ENCODE measurements at places on chromosomes 11 and 22.

DNA sequence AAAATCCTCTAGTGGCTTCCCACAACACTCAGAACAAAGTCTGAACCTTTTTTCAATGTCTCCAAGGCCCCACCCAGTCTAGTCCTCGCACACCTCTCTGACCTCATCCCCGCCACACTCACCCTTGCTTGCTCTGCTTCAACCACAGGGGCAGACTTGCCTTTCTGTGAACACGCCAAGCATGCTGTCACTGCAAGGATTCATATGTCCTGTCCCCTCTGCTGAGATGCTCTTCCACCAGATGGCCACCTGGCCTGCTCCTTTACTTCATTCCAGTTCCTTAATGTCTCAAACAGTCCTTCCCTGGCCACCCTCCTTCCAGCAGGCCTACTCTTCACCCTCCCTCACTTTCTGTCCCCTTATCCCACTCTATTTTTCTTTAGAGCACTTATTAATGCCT lies 60.6 kb upstream of the ARHGAP20 start:
- DNase-seq, result no peak

DNA sequence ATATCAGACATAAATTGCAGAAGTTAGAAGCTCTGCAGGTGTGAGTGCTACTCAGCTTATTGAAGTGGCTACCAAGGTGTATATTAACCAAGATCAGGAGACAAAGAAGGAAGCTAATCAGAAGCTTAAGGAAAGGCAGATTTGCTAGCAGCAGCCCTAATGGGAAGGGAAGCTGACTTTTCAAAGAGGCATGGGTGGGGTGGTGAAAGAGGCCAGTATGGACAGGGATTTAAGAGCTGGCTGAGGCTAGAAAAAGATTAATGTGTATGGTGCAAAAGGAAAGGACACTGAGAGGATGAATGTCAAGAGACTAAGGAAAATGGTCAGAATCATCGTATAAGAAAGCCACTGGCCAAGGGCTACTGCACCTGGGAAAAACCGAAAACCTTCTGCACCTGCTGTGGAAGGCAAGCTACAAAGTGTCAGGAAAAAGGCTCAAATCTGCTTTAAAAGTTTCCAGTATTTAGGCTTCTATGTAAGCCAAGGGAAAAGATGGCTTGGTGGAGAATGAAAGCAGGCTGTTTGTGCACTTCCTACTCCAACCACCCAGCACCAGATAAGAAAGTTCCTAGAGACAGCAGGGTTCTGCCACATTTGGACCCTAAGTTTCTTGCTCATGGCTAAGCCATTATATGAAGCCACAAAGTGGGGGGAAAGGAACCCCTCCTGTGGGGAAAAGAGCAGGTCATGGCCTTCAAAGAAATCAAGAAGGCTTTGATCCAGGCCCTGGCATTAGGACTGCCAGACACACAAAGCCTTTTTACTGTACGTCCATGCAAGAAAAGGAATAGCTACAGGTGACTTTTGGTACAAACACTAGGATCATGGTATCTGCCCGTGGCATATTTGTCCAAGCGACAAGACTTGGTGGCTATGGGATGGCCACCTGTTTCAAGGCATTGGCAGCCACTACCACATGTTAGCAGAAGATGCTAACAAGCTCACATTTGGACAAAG lies 40.9 kb upstream of the GLYAT start:
- no peak for DNase-seq

GRCh38 chr11:23233075-23233474 lies 372.8 kb upstream of the CCDC179 start:
- no peak for DNase-seq

GRCh38 chr22:24095826-24096757 lies 85.0 kb downstream of the CABIN1 start:
- DNase-seq, result no peak

DNA sequence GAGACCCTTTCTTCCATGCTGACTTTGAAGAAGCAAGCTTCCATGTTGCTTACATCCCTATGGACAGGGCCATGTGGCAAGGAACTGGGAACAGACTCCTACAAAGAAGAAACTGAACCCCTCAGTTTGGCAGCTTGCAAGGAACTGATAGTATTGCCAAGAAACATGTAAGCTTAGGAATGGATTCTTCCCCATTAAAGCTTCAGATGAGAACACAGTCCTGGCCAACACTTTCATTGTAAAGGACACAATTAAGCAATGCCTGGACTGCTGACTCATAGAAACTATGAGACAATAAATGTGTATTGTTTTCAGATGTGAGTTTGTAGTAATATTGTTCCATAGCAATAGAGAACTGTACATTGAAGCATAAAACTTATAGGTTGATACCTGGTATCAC lies 82.4 kb downstream of the AASDHPPT start:
- no peak for DNase-seq

DNA sequence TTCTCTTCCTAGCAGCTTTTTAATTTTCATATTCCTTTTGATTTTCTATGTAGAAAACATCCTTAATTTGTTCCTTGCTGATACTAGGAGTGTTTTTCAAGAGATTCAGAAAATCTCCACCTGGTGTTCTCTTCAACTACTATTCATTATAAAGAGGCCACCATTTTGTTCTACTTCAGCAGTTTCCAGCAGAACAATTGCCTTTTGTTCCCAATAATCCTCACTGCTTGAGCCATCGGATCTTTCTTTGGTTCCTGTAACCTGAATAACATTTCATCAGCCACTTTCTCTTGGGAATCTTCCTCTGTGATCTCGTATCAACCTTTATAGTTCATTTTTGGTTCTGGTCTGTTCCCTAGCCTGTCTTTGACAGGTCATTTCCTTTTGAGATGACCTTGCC lies 1.8 kb upstream of the OR10A5 start:
- DNase-seq, result no peak

DNA sequence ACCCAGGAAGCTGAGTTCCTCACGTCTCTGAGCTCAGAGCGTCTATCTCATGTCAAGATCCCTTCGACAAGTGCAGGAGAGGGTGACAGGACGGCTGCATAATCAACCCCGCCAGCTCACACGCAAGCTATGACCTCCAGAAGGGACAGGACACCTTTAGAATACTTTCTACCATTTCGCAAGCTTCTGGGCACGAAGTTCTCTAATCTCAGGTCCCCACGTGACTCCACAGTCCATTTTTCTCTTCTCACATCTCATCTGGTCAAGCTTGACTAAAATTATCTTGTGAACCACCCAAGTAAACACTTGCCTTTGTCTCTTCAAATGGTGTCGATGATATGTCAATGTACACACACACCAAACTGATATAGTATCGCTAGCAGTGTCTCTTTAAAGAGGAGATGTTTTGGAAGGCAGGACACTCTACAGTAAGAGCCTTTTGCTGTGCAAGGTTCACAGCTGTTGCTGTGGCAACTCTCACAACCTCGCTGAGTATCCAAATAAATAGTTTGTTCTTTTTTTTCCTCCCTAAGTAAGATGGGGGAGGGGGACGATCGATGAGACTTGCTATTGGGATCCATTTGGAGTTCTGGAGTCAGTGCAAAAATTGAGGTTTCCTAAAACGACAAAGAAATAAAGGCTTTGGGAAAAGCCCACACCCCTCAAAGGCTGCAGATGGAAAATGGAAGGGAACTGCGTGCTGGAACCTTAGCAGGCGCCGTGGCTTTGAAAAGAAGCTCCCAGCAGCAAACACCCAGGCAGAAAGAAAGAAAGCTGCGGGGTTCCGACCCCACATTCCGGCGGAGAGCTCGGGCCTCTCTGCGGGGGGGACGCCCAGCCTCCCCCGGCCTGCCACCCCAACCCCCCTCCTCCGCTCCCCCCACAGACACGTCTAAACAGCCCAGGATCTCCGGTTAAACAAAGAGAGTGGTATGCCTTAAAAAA lies 215.4 kb upstream of the UBASH3B start:
- no peak for DNase-seq

GRCh38 chr11:127965939-127966668 lies 621.3 kb downstream of the ETS1 start:
- DNase-seq, result no peak

DNA sequence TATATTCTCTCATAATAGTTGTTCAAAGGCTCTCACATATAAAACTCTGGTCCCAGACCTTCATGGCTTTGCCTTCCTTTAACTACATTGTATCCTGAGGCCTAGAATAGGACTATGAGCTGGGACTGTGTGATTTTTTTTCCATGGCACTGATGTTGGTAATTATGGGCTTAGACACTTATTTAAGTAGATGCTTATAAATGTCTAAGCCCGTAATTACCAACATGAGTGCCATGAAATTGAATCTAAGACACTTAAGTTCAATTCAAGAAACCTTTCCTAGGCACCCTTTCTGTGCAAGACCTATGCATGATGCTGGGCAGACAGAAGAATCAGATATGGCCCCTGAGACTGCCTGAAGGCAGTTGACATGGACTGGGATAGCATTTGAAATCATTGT lies 63.0 kb downstream of the P4HA3 start:
- DNase-seq, result no peak

DNA sequence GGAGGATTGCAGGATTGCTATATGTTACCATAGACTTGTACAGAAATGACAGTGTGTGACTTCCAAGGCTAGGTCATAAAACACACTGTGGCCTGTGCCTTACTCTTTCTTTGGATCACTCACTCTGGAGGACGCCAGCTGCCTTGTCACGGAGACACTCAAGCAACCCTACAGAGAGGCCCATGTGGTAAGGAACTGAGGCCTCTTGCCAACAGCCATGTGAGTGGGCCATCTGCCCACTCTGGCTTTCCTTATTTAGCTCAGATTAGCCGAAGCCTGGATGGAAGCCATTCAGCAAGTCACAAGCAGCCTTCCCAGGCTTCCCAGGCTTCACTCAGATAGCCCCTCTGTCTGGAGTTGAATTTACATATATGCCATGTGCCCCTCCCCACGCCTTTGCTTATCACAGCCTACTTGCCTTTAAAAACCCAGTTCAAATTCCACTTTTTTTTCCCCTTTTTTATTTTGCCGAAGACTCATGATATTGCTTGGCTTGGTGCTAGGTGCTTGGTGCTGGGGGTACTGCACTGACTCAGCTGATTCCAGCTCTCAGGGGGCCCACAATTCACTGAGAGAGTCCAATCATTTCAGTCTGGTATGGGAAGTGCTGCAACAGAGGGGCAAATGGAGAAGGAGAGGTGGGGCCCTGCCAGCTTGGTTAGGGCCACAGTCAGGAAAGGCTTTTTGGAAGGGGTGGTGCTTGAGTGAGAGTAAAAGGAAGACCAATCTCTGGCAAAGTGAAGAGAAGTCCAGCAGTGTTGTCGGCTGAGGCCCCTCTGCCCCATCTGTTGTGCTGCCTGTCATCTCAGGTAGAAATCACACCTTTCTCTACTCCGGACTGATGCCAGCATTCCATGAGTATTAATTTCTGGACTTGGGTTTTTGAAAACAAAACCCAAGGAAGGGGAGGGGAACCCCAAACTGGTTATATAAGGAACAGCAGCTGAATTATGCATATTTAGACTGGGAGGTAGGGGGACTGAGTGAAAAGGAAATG lies 14.5 kb upstream of the P4HA3 start:
- no peak for DNase-seq

DNA sequence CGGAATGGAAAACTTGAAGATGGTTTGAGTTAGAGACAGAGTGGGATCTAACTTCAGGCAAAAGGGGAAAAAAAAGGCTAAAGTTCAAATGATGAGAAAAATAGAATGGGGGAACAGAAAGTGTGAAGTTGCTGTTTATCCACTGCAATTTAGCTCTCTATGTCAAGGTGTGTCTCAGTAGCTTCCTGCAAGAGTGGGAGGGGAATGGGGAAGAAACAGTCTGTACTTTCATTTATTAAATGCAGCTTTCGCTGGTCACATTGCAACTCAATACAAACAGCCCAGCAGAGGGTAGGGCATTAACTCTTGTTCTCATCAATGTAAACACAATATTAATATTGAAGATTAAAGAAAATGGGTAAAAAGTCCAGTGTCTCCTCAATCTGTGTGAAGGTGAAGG lies 214.7 kb upstream of the SYN3 start:
- no peak for DNase-seq

DNA sequence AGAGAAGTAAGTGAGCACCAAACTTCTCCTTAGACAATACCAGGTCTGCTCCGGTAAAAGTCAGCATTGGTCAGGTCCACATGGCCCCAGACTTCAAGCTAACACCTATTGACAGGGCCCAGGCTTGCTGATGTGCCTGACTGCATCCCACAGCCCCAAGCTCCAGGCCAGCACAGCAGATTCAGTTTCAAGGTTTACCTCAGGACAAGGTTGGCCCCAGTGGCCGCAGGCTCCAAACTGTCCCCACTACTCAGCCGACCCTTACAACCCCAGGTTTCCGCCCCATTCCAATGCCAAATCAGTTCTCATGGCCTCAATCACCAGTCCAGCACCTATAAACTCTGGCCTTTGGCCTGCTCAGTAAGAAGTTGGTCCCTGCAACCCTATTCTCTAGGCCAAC lies 39.4 kb downstream of the OR4C6 start:
- DNase-seq, result no peak

GRCh38 chr11:10653946-10654810 lies 39.4 kb downstream of the IRAG1 start:
- DNase-seq, result no peak

DNA sequence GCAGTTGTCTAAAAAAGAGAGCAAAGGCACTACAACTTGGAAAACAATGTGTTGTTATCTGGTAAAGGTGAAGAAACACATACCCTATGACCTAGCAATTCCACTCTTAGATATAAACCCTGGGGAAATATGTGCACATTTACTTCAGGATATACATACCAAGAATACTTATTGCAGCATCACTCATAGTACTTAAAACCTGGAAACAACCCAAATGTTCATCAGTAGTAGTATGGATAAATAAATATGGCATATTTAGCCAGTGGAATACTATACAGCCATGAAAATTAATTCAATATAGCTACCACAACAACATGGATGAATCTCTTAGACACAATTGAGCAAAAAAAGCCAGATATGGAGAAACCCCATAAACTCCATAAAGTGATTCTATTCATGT lies 26.1 kb upstream of the MICAL2 start:
- no peak for DNase-seq

- no peak for DNase-seq
These were observed 130.6 kb upstream of the CSNK2A3 start for GRCh38 chr11:11483627-11484026.

DNA sequence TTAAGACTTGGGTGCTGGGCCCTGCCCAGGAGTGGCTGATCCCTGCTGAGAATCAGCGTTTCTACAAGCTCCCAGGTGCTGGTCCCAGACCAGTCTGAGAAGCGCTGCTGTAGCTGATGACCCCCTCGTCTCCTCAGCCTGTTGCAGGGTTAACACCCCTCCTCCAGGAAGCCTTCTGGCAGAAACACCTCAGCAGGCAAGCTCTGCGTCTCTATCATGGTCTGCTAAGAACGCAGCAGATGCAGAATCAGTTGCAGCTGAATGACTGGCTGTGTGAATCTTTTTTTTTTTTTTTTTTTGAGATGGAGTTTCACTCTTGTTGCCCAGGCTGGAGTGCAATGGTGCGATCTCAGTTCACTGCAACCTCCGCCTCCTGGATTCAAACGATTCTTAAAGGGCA lies 132.5 kb downstream of the CACNA1I start:
- no peak for DNase-seq

- DNase-seq, result no peak
These were observed 72.8 kb downstream of the SCUBE1 start for GRCh38 chr22:43270314-43270908.

- DNase-seq, result no peak
These were observed 87.9 kb upstream of the CLPB start for GRCh38 chr11:72522186-72522585.

- no peak for DNase-seq
These were observed 285.6 kb downstream of the ETS1 start for GRCh38 chr11:128301756-128302155.

Data from Panc1 (cell line).